ENCODE measurements at places on chromosomes 1 and 21.

- DNase-seq, result no peak
These were observed 71.8 kb downstream of the PBX1 start for GRCh38 chr1:164630626-164631396.

DNA sequence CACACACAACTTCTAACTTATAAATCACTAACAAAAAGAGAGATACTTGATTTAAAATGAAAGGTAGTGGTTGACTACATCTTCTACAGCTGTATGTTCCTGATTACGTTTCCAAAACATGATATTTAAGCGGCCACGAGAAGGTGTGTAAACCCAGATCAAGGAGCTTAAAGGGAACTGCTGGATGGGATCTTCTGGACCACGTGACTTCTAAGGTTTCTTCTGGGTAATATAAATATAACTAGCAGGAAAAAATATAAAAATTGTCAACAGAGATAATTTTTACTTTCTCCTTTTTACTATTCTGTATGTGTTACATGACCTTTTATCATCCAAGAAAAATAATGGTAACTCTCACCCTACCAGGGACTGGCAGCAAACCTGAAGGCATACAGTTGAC lies 66.2 kb downstream of the TTLL7 start:
- no peak for DNase-seq

- no peak for DNase-seq
These were observed 680.3 kb downstream of the PLA2G4A start for GRCh38 chr1:187509091-187509490.

DNA sequence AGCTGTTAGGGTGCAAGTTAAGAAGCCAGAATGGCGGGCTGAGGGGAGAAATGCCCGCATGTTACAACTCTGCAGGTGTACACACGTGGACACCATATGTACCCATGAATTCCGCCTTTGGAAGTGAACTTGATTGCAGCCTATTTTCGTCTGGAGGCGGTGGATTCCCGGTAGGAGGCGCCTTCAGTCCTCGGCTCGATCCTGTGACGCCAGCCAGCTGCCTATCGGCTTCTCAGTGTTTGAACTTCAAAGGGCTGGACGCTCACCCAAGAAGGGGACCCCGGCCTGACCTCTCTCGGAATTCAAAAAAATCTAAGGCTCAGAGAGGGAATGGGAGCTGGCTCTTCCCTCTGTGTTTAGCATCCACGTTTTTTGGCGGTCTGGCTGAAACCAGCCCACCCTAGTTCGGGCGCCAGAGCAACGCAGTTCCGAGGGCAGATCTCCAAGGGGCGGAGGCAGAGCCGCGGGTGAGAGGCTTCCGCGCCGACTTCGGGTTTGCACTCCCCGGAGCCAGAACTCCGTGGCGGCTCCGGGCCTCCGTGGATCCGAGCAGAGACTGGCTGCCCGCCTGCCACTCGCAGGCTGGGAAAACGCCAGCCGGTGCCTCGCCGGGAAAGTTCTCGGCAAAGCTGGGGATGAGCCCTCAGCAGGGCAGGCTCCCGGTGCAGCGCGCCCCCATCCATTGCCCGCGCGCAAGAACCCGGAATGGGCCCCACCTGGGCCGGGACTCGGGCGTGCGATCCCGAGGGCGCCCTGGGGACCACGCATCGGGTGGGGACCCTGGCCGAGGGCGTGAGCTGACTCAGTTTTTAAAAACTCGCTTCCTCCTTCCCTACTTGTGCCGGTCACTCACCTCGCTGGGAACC lies 996 bp upstream of the TMEM51 start:
- peak; percentile 43 for DNase-seq

DNA sequence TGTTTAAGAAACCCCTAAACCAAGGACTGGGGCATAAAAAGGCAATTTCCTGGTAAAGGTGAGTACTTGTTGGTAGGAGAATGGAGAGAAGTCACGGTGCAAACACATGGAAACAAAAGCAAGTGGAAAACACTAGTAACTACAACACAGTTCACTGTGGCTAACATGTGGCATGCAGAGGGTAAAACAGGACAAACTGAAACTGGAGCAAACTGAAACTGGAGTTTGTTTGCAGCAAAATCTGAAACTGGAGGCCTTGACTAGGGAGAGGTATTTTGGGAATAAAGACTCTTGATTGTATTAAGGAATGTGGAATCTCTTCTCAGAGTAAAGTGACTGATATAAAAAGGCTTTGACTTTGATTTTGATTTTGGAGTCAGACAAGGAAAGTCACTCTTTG lies 376.3 kb upstream of the PRMT6 start:
- no peak for DNase-seq

All from activated CD8-positive, alpha-beta T cell treated with anti-CD3 and anti-CD28 coated beads for 36 hours (primary cell).